Stimulated activated CD8-positive, alpha-beta memory T cell treated with anti-CD3 and anti-CD28 coated beads, Interleukin-2, amount 100 ng/mL, for 48 hours (primary cell): ENCODE measurements at places on chromosomes 3 and 15.

DNA sequence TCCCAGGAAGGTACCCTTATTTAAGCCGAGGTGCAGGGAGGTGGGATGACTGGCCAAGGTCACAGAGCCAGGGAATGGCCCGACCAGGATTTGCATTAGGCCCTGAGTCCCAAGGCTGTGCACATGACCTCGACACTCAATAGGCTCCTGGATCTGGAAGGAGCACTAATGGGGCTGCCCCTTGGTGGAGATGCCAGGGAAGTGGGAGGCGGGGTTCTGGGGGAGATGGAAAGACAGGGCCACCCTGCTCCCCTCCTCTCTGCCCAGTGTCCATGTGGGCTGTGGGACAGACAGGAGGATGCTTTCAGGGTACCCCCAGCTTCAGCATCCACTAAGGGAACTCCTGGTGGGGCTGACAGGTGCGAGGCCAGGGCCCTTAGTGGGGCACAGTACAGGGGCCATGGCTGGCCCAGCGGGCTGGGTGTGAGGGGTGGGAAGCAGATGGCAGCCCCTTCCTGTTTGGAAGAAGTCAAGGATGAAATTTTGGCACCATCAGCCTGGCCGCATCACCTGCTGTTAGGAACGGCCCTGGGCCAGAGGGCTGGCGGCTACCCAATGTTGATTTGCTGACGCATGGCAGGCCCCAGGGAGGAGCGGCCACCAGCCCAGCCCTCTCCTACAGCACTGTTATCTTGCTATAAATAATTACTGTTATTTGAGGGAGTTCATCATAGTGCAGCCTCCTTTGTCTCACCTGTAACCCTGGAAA, 37.3 kb downstream of the ATP2B2 start:
- no peak for DNase-seq

- no peak for DNase-seq
Observed at GRCh38 chr3:24525022-24525421, 30.4 kb upstream of the THRB start.

- no peak for DNase-seq
Observed at GRCh38 chr3:194058189-194058571, 77.8 kb upstream of the HES1 start.

- no peak for DNase-seq
Observed at GRCh38 chr3:149474250-149474817, at the start of gene TM4SF4. TSS of gene TM4SF4 (plus strand) at chr3:149474697. CDS start at chr3:149474878, 181 bp downstream.

- DNase-seq = no peak
Observed at GRCh38 chr3:159583662-159584061, 405.0 kb upstream of the IL12A start.

GRCh38 chr3:141933421-141934300, 57.2 kb downstream of the ATP1B3 start:
- no peak for DNase-seq

GRCh38 chr15:55681631-55682030, 61.3 kb downstream of the PRTG start:
- DNase-seq = no peak

DNA sequence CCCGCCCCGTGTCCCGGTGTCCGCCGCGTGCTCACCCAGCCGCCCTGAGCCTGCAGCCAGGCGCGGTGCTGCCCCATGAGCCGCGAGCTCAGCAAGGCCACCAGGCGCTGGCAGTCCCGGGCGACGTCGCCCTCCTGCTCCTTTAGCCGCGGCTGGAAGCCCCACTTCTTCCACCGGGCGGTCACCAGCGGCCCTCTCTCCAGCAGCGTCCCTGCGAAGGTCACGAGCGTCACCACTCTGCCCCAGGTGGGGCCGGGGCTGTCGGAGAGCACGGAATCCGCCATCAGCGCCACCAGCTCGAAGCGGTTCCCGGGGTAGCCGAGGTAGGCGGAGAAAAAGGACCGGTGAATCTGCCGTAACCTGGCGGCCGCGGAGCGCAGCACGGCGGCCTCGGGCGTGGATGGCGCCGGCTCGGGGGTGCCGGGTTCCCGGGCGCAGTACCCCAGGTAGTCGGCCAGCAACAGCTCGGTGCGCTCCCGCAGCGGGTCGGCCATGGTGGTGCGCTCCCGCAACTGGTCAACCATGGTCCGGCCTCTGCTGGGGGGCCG, 298 bp downstream of the BCL2L10 start:
- DNase-seq = peak; percentile 25

- no peak for DNase-seq
Observed at GRCh38 chr3:69901802-69902201, 97.7 kb upstream of the SAMMSON start.

- DNase-seq = peak; percentile 77
Observed at GRCh38 chr15:75454471-75455378, 3.2 kb upstream of the SIN3A start.

GRCh38 chr3:143825513-143825912, 22.8 kb downstream of the SLC9A9 start:
- DNase-seq = no peak

DNA sequence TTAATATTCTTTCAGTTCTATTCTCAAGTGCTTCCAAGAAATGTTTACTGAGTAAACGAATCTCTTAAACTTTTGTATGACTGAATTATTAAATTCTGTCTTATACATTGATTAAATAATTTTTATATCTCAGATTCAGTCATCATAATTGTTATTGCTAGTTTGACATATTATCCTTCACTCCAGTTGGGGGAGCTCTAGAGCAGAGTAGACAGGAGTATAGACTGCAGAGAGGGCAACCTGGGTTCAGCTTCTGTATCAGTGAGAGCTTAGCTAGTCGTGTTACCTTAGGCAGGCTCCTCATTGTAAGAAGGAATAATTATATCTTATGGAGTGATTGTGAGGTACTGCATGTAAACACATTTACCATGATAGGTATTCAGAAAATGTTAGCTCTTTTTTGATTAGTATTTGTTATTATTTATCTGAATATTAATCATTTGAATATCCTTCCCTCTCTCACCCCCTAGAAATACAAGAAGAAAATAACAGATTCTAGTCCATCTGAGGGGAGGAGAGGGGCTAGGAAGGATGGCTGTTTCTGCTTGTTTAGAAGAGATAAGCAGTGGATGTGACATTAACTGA, 31.0 kb upstream of the ZCWPW2 start:
- no peak for DNase-seq

DNA sequence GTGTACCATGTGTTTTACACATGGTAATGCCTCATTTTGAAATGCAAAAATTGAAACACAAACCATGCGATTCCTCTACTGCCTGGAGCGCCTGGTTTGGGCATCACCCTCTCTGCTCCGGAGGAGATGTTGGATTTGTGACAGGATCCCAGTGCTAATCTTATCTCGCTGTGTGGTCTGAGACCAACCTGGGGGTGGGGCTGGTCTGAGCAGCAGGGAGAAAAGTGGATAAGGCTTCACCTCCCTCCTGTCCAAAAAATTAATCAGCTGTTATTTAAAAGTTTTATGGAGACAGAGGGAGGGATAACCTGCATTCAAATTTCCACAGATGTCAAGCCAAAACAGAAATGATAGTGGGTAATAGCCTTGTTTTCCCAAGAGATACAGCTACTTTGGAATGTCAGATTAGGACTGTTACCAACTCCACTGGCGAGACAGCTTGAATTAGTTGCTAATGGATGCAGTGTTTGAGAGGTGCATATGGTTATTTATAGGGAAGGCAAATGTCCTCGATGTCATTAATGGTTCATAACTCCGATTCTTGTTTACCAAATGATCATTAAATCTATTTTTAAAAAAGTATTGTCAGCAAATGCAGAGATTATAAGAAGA, 54.0 kb upstream of the SKOR1 start:
- no peak for DNase-seq

- no peak for DNase-seq
Observed at GRCh38 chr15:81880833-81881232, 165.0 kb downstream of the MEX3B start.

DNA sequence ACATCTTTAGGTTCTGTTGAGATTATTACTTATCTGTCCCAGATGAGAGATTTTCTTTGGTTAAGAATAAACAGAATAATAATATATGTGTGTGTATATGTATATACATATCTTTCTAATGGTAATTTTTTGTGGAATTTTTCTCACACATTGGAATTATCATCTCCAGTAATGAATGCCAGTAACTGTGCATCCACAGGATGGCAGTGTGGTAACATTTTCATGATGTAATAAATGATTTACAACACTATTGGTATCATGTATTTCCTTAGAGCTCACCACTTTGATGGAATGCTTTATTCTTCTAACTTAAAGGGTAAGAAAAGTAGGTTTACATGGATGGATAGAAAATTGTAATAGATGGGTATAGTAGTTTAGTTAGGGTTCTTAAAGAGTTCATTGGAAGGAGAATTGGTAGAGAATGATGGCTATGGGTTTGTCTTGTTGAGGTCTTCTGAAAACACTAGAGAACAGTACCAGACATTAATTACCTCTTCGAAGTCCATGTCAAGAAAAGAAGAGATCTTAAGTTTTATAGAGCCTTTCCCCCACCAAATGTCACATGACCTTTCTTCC, 78.1 kb downstream of the STT3B start:
- DNase-seq = no peak
